Activated gamma-delta T cell treated with anti-CD3 and anti-CD28 coated beads, Interleukin-2, amount 50 U/mL, for 16 hours (primary cell): ENCODE measurements at places on chromosomes 2 and 18.

DNA sequence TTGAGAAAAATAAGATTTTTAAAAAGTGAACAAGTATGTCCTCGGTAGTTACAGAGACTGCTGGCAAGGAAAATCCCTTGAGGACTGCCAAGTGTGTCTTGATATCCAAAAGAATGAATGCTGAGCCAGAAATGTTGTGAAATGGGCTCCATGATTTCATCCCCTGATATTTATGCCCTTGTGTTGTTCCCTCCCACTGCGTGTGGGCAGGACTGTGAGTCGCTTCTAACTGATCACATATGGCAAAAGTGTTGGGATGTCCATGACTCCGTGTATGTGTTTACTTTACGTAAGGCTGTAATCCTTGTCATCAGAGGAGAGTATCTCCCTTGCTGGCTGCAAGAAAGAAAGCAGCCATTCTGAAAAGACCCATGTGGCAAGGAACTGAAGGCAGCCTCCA, 285.1 kb downstream of the SS18 start:
- no peak for DNase-seq

DNA sequence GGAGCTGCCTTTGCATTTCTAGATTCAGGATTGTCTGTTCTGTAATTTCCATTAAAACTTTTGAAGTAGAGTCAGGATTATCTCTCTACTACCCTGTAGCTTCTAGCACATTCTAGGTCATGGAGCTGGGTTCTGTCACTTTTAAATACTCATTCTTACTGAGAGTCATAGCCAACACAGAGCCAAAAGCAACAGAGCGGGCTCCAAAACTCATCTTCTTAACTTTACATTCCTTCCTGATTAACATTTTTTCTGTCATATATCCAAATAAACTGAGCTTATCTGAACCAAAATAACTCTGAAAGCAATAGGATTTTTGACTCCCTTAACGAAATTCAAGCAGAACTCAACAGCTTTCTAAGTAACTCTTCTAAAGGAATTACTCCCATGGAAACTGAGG, 12.9 kb downstream of the PREPL start:
- no peak for DNase-seq

DNA sequence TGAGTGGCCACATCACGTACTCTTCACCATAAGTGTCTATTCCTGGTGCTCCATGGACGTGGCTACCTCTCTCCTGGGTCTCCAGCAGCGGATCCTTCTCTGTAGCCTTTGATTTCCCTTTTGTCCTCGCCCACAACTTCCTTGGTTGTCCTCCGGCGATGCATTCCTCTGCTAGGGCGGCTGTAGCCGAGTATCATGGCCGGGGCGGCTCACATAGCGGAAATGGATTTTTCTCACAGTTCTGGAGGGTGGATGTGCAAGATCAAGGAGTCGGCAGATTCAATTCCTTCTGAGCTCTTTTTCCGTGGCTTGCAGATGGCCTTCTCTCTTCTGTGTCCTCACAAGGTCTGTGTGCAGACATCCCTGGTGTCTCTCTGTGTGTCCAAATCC, 35.7 kb downstream of the ACKR3 start:
- DNase-seq = no peak

- DNase-seq = no peak
These were observed 42.4 kb downstream of the TMEM18 start for GRCh38 chr2:634636-635388.

DNA sequence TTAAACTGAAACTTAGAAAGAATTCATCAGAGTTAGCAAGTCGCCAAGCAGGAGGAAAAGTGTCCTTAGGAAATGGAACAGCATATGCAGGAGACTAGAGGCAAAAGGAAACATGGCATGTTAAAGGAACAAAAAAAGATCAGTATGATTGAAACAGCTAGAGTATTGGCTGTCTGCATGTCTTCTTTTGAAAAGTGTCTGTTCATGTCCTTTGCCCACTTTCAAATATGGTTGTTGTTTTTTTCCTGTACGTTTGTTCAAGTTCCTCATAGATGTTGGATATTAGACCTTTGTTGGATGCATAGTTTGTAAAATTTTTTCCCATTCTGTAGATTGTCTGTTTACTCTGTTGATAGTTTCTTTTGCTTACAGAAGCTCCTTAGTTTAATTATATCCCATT, 161.6 kb downstream of the NR4A2 start:
- DNase-seq = no peak

GRCh38 chr18:47935321-47936055, 5.0 kb upstream of the SMAD2 start:
- no peak for DNase-seq

- DNase-seq = no peak
These were observed 85.6 kb downstream of the MOGAT1 start for GRCh38 chr2:222756951-222757650.

- DNase-seq = no peak
These were observed 96.9 kb downstream of the HDAC4 start for GRCh38 chr2:239303711-239304532.

DNA sequence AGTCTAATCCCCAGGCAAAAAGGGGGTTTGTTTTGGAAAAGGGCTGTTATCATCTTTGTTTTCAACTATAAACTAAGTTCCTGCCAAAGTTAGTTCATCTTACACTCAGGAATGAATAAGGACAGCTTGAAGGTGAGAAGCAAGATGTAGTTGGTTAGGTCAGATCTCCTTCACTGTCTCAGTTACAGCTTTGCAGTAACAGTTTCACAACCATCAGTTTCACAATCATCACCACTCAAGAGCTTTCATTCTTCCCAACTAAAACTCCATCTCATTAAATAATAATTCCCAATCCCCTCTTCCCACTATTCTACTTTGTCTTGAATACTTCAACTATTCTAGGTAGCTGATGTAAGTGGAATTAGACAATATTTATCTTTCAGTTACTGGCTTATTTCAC, 200.9 kb downstream of the NYAP2 start:
- DNase-seq = no peak

DNA sequence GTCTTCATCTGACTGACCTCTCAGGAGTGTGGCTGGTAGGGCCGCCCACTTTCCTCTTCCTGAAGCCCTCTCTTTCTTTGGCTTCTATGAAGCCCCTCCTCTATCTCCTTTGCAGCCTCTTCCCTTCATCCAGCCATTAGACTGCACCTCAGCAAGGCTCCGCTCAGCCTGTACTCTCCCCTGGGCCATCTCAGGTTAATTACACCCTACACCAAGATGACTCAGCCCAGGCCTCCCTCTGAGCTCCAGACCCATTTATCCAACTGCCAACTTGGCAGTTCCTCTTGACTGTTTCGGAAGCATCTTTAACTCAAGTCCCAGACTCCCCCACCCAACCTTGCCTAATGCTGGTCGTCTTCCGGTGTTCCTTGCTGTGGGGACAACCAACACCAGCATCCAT, 5.8 kb upstream of the WNT6 start:
- DNase-seq = no peak

- DNase-seq = no peak
These were observed 10.9 kb upstream of the HOXD1 start for GRCh38 chr2:176177580-176178037.

DNA sequence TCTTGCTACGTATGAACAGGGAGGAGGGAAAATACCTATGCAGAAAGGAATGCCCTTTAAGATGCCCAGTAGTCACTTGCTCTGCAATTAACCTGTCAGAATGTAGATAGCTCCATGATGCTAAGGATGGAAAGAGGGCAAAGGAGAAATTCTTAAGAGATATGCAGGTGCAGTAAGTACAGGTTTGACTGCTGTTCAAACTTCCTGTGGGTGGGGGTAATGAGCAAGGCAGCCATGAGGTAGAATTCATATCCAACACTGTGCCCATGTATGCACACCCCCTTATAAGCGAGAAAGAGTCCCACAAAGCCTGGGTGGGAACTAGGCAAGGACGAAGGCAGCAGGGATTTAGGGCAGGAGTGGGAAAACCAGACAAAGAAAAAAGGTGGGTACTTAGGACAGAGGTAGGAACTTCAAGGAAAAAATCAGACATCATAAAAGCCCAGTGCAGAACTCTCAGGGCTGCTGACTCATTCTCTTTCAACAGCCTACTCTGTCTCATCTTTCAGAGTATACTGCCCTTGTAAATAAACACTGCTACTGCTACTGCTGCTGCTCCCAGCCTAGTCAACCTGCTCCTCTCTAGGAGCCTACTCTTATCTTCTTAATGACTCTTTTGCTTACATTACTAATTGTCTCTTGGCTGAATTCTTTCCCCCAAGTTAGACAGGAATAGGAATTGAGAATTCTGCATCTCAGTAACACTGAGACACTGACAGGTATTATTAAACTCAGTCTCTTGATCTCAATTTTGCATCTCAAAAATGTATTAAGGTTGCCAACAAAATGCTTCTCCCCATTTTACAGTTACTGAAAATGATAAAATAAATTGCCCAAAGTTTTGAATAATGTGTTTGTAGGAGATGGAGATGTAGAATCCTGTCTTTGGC, 189.0 kb downstream of the PTH2R start:
- no peak for DNase-seq

GRCh38 chr2:38037325-38037724, 38.6 kb downstream of the CYP1B1 start:
- DNase-seq = no peak

DNA sequence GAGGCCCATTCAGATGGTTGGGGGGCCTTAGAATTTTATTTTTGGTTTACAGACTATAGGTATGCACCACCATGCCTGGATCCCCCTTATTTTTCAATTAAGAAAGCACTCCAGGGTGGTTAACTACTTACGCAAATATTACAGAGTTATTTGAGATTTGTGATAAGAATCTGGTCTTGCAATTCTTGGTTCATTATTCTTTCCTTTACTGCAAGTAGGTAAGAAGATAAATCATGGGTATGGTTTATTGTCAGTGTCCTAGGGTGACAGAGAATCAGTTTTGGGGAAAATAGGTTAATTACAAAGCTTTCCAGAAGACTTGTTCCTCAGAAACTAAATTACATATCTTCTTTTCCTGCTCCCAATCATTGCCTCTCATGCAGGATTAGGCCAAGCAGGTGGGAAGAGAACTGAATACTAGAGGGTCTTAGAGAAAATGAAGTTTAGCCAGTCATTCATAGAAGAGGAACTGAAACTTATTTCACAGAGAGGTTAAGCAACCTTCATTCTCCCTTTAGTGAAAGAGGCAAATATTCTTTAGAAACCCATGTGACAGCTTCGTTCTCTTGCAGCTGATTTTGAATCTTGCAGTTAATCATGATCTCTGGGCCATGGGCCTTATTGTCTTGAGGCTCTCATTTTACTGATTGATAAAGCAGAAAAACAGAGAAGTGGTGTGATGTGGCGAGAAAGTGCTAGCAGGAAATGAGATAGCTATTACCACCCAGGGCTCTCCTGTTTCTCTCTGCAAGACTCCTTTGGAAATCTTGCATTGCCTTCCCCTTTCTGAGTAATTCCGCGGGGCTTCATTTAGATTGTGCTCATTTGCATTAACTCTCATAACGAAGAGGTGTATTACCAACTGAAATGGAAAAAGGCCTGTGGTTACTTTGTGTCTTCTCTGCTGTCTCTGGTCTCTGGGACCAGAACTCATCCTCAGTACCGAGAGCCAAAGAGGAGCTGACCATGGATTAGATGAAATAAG, 44.8 kb upstream of the ARHGAP25 start:
- no peak for DNase-seq

DNA sequence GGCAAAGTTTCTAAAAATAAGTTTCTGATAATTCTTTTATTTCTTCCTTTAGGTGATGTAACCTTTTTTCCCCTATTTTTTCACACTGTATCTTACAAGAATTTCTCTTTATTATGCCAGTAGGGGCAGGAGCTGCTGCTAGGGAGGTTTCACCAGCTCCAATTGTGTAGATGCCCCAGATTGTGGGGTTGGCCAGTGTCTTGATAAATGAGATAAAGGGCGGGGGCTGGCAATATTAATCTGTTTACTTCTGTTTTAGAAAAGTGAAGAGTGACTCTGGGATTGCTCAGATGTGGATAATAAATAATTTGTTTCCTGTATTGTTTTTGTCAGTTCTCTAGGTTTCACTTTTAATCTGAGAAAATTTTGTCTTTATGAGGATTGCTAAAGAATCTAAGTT, 190.4 kb downstream of the MC4R start:
- DNase-seq = no peak

DNA sequence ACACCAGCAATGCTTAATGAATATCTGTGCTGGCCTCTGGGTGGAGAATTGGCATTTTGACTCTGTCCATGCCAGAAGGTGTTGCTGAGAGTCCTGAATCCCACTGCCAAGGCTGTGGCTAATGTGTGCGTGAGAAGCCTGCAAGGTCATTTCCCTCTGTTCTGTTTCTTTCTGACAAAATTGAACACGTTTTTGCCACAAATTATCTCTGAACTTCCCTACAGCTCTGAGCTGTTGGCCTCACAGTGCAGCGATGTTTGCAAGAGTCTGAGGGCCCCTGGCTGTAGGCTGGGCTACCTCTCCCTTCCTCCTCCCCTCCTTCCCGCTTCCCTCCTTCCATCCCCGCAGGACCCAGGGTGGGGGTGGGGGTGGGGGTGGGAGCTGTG, 154.1 kb upstream of the HS6ST1 start:
- DNase-seq = no peak

DNA sequence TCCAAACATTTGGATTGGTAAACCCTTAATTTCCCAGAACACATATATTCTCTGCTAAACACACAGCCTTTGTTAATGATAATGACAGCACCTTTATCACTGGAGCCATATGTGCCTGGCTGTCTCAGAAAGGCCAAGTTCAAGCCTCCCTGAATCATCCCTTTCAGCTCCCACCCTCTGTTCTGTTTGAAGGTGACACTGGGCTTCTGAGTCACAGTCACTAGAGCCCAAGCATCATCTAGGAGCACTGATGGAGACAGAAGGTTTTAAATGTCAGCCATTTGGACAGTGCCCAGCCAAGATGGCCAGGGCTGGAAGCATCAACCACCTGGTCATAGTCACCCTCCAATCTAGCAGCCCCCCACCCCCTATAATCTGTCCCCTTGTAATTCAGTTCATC, 80.6 kb downstream of the NRP2 start:
- no peak for DNase-seq
